ENCODE measurements at places on chromosomes 11 and 22. TPM values are rescaled to one million over a fixed set of nuclear protein-coding genes. Genes with fewer than 3 reads are reported as not detected.

DNA sequence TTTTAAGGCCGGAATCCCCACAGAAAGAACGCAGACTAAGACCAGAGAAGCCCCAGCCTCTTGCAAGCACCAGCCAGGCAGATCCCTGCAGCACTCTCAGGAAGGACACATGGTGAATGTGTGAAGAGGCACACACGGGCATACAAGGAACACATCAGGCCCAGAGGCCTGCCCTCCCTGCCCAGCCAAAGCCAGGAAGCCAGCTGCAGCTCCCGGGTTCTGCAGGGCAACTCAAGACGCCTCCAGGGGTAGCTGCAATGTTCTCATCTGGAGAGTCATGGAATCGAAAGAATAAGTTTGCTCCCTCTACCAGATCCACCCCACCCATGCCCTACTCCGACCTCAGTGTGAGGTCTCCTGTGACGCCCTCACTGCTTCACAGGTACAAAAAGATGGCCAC, 2.3 kb downstream of the DGCR2 start:
- peak overlapping the region; percentile 89 for H3K4me3 ChIP-seq
- no peak overlapping the region for H3K27ac ChIP-seq
- peaks cover 68% of the 10 kb centered on the region for H3K4me1 ChIP-seq
- no peaks in the 10 kb centered on the region for H3K36me3 ChIP-seq
- no peak for DNase-seq
- no peaks in the 10 kb centered on the region for H3K27me3 ChIP-seq

Gene CACNA1I
- total RNA-seq = 0.58 TPM

DNA sequence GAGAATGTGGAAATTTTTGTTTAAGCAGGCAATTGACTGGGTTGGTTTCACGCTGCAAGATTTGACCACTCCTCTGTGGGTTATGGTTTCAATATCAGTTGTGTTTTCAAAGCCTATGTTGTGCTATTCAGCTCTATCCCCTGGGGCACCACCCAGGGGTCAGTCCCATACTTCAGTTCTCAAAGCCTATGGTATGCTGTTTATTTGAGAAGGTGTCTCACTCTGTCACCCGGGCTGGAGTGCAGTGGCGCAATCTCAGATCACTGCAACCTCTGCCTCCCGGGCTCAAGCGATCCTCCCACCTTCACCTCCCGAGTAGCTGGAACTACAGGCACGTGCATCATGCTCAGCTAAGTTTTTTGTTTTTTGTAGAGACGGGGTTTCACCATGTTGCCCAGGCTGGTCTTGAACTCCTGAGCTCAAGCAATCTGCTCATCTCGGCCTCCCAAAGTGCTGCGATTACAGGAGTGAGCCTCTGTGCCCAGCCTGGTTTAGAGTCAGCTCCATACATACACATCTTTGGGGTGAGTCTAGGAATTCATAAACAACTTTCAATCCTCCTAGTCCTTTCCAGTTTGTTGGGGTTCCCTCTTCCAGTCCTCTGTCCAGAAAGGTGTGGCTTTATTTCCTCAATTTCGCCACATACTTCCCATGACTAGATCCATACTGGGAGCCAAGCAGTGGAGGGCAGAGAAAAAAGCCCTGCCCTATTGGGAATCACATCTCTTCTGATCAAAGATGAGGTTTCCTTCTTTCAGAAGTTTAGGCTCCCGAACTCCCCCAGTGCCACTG, 35.0 kb upstream of the MAPK1 start:
- no peaks in the 10 kb centered on the region for H3K27me3 ChIP-seq
- no peak overlapping the region for H3K4me3 ChIP-seq
- no peak for DNase-seq
- H3K27ac ChIP-seq = no peak overlapping the region

Gene MOGAT2
- not detected for total RNA-seq

DNA sequence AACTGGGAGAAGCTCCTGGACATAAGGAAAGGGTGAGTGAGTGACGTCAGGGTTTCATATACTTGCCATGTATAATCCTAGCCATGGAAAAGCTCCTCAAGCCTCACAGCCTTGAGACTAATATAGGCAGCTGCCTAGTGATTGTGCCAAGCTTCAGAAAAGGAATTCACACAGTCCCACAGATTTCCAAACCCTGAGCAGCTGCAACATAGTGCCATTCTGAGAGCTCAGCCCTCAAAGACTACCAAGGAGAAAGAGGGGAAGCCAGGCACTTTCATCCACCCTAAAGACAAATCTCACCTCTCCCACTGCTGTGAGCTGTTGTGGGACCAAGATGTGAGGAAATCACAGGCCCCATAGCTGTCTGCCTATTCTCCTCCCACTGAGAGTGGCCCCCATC, 707.9 kb upstream of the ANO5 start:
- H3K4me3 ChIP-seq = no peak overlapping the region
- no peaks in the 10 kb centered on the region for H3K27me3 ChIP-seq
- no peak for DNase-seq
- no peak overlapping the region for H3K27ac ChIP-seq
- H3K36me3 ChIP-seq = peaks cover 3% of the 10 kb centered on the region

- no peaks in the 10 kb centered on the region for H3K27me3 ChIP-seq
- H3K27ac ChIP-seq = peak overlapping the region; percentile 80
- peak; percentile 46 for DNase-seq
- peaks cover 18% of the 10 kb centered on the region for H3K4me1 ChIP-seq
- no peaks in the 10 kb centered on the region for H3K36me3 ChIP-seq
These were observed 776 bp downstream of the NLRX1 start for GRCh38 chr11:119169282-119169719.

Gene PHLDA2
- total RNA-seq = 3.4 TPM

GRCh38 chr11:17790453-17790852, 55.9 kb downstream of the KCNC1 start:
- no peaks in the 10 kb centered on the region for H3K36me3 ChIP-seq
- no peak for DNase-seq
- no peak overlapping the region for H3K4me3 ChIP-seq
- no peak overlapping the region for H3K27ac ChIP-seq
- no peaks in the 10 kb centered on the region for H3K4me1 ChIP-seq
- H3K27me3 ChIP-seq = no peaks in the 10 kb centered on the region

Gene MUC2
- total RNA-seq = not detected

GRCh38 chr11:1592628-1593027, 5.5 kb downstream of the KRTAP5-2 start:
- H3K4me3 ChIP-seq = no peak overlapping the region
- H3K4me1 ChIP-seq = peaks cover 13% of the 10 kb centered on the region
- H3K27me3 ChIP-seq = peaks cover 18% of the 10 kb centered on the region
- H3K27ac ChIP-seq = no peak overlapping the region
- peaks cover 4% of the 10 kb centered on the region for H3K36me3 ChIP-seq

DNA sequence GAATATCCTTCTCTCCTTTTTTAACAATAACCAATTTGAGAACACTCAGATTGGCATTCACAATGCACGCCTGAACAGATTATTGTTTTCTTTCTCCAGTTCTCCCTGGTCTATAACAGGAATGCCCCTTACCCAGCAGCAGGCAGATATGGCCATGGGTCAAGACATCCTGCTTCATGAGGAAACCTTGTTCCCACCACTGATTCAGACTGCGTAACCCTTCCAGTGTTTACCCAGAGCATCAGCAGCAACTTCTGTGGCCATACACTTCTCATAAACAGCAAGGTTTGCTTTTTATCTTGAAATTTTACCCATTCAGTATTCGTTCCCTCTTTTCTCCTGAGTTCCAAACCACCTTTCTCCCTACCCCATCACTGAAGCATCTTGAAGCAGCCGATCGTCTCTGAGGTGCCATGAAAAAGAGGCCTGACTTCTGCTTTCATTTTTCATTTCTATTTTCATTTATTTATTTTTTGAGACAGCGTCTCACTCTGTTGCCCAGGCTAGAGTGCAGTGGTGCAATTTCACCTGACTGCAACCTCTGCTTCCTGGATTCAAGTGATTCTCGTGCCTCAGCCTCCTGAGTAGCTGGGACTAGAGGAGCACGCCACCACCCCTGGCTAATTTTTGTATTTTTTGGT, 9.6 kb downstream of the PTS start:
- no peaks in the 10 kb centered on the region for H3K4me1 ChIP-seq
- H3K36me3 ChIP-seq = peaks cover 5% of the 10 kb centered on the region
- H3K27ac ChIP-seq = no peak overlapping the region
- H3K4me3 ChIP-seq = no peak overlapping the region
- no peak for DNase-seq
- no peaks in the 10 kb centered on the region for H3K27me3 ChIP-seq

DNA sequence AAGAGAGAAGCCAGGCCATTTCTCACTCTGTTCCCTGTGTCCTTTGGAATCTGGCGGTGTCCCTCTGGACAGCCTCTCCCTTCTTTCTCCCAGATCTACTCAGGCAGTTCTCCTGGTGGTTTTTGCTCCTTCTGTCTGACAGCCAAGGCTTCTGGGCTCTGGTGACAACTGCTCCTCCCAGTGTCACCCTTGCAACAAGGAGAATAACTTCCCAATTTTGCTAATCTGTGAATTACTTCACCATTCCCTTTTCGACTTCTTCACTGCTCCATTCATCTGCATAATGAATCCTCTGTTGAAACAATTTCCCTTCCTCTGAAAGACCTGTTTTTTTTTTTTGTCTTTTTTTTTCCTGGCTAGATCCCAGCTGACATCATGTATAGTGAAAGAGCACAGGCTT, 56.3 kb upstream of the PDE3B start:
- peak overlapping the region; percentile 51 for H3K27ac ChIP-seq
- peaks cover 36% of the 10 kb centered on the region for H3K36me3 ChIP-seq
- DNase-seq = no peak
- H3K27me3 ChIP-seq = no peaks in the 10 kb centered on the region

Gene VSIG10L2
- not detected for total RNA-seq

Gene PRSS23
- total RNA-seq = 0.65 TPM

GRCh38 chr22:31911565-31912406, 32.5 kb upstream of the YWHAH start:
- H3K27ac ChIP-seq = no peak overlapping the region
- H3K4me3 ChIP-seq = no peak overlapping the region
- H3K36me3 ChIP-seq = peaks cover 1% of the 10 kb centered on the region
- H3K4me1 ChIP-seq = peaks cover 4% of the 10 kb centered on the region
- no peak for DNase-seq

DNA sequence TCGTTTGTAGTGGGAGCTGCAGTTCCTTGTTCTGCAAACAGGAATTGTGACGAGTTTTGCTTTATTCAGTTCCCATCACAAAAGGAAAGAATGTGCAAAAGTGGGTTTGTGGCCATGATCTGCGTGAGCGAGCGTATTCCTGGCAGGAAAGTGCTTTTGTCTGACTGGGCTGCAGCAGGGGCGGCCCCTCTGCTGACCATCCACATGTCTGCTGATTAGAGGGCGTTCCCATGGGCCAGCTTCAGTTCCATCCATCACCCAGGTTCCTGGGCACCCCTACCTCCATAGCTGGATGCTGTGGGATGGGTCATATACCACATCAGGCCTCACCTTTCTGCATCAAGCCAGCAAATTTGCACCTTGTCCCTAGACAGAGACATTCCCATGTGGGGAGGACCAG, 28.9 kb upstream of the GAL start:
- H3K36me3 ChIP-seq = no peaks in the 10 kb centered on the region
- H3K27ac ChIP-seq = no peak overlapping the region
- DNase-seq = no peak
- H3K4me3 ChIP-seq = no peak overlapping the region
- no peaks in the 10 kb centered on the region for H3K4me1 ChIP-seq
- no peaks in the 10 kb centered on the region for H3K27me3 ChIP-seq

GRCh38 chr11:131546218-131546895, 175.9 kb downstream of the NTM start:
- no peaks in the 10 kb centered on the region for H3K4me1 ChIP-seq
- H3K36me3 ChIP-seq = no peaks in the 10 kb centered on the region
- no peak overlapping the region for H3K4me3 ChIP-seq

Gene DGCR6
- total RNA-seq = 2.9 TPM

Gene OR8D2
- total RNA-seq = not detected

DNA sequence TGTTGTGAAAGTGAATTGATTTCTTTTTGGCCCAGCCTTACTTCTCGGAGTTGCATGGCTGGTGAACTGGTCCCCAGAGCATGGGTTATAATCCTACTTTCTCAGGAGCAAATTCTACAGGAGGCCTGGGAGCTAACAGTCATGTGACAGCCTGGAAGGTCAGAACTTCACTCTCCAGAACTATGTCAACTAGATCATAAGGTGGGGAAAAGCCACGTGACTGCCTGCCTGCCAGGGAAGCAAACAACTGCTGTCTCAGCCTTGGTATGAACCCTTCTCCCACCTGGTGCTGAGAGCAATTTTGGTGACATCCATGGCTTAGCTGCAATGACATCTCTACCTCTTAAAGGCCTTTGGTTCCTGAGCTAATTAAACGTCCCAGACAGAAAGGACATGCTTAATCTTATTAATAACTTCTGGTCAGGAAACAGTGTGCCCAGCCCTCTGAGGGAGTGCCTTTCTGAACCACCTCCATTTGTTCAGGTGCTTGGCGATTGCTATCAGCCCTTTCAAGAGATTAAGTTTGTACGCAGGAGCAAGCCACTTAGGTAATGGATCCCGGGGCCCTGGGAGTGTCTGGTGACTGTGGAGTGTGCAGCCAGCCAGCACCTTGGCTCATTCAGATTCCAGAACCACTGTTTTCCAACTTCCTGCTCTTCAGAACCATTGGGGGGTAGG, 1.4 kb upstream of the CREB3L1 start:
- peaks cover 14% of the 10 kb centered on the region for H3K4me1 ChIP-seq
- H3K36me3 ChIP-seq = no peaks in the 10 kb centered on the region
- H3K27me3 ChIP-seq = peaks cover 40% of the 10 kb centered on the region

DNA sequence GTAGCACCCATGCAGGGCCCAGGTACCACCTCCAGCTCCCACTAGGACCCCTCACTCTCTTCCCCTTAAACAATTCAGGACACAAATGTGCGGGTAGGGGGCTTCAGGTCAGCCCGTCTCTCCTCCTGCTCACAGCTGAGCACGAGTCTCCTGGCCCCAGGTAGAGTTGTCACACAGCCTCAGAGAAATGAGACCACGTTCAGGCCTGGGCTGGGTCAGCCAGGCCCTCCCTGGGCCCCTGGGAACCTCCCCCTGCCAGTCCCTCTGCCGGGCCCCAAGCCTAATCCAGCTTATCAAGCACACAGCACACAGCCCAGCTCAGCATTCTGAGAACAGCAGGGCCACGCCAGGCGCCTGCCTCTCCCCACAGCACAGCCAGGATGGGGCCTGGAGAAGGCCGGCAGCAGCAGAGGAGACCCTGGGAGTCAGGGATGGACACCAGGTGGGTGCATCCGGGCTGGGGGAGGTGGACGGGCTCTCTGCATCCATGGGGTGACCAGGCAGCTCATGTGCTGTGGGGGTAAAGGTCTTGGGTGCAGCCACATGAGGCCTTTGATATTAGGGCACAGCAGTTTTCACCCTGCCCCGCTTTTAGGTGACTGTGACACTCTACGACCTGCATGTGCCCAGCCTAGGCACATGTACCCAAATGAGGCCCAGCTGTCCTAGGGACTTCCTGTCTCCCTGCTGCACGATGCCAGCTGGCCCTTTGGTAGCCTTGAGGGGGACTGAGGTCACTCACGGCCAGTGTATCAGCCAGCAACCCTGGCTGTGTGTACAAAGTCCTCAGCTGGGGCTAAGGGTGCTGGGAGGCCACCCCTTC, 87.0 kb downstream of the MORC2 start:
- no peaks in the 10 kb centered on the region for H3K4me1 ChIP-seq
- no peak for DNase-seq
- no peaks in the 10 kb centered on the region for H3K36me3 ChIP-seq
- no peak overlapping the region for H3K27ac ChIP-seq

Gene FGF19
- total RNA-seq = 0.35 TPM
